HT-29 (cell line): ENCODE measurements at places on chromosomes 1 and 21. TPM values are rescaled to one million over a fixed set of nuclear protein-coding genes. Genes with fewer than 3 reads are reported as not detected.

GRCh38 chr1:154619181-154619948, 11.4 kb upstream of the ADAR start:
- DNase-seq = no peak

GRCh38 chr1:22805672-22806038, 95.0 kb downstream of the EPHB2 start:
- DNase-seq = no peak

GRCh38 chr1:62891956-62892562, 108.1 kb downstream of the ATG4C start:
- DNase-seq = no peak

- DNase-seq = no peak
Observed at GRCh38 chr1:197633447-197634078, 141.7 kb downstream of the DENND1B start.

DNA sequence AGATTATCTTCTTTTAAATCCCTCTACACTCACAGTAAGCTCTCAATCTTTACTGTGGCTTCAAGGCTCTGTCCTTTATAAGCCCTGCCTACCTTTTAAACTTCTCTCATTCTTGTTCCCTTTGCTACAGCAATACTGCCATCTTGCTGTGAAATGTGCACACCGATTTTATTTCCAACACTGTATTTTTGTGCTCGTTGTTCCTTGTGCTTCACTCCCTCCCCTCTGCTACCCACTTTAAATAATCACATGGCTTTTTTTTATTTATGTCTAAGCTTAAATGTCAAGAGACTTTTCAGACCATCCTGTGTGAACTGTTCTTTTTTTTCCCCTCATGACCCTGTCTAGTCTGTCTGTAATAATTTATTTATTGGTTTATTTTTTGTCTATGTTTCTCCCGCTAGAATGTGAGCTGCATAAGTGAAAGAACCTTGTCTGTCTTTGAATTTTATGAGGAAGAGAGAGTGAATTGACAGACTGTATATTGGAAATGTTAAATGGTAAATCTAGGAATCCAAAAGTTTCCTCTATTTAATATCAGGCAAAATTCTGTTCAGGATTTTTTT, 45.7 kb downstream of the ABCD3 start:
- peak; percentile 75 for DNase-seq

The ANKRD35 gene
- 0.29 and 0.46 TPM in 2 replicates for total RNA-seq

The AUNIP gene
- total RNA-seq = 8.3 and 11.4 TPM in 2 replicates
